NCI-H2227 treated with DMSO at 0.1 percent for 48 hours (cell line): ENCODE measurements at places on chromosomes 16 and 17.

DNA sequence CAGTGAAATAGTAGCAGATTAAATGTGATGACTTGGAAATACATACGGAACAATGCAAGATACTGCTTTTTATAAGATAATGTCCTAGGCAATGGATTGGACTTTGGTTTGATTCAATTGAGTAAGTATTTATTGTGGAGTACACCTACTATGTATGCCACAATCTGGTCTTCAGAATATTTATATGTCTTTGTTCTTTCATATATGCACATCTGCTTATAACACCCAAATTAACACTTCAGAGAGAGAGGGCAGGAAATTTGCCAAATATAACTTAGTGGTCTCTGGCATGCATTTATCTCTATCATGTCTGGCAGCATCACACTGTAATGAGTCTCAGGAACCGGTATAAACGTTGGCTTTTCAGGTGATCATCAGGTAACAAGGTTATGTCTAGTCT lies 16.9 kb downstream of the RPGRIP1L start:
- DNase-seq: no peak

DNA sequence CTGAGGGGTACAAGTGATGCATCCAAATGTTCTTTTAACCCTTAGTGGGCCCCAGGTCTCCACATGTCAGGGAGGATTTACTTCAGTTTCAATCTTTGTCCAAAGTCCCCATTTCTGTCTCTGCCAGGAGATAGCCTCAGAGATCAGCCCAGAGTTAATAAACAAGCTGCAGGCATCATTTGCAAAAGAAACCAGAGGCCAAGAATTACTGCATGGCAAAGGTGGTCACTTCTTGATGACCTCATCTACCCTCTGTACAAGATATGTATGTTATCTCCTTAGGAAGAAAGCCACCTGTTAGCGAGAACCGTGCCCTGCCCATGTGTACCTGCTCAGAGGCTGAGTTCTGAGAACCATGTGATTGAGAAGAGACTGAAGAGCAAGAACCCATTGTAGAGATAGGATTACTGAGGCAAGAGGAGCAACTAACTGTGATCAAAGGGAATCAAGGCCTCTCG lies 40.3 kb downstream of the SALL1 start:
- DNase-seq: no peak

DNA sequence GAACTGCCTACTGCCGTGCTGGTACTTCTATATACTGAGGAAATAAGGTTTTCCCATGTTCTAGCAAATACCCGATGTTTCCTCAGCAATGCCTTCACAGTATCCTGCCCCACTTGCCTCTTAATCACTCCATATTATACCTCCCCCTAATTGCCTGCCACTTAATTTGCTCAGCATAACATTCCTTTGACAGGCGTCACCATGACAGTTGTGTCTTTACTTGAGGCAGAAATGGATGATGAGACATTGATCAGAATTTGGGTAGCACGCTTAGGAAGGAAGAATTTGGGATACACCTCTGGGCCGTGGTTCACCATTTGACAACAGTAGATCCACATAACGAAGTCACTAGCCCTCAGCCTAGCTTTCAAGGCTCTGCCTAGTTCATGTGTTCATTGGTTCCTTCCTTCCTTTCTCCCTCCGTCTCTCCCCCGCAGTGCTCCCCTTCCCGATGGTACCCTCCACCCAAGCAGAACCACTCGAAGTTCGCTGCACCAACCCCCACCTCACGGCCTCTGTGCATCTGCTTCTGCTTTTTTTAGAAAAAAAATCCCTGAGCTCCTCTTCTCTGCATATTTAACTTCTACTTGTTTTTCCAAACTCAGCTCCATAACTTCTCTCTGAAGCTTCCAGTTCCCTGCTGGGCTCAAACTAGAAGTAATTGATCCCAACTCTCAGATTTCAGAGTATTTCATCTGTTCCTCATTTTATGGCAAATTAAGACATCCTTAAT lies 19.4 kb downstream of the IQCK start:
- no peak for DNase-seq

- no peak for DNase-seq
Measured at GRCh38 chr17:39261286-39261685, 35.5 kb upstream of the STAC2 start.

- DNase-seq: no peak
Measured at GRCh38 chr16:17129971-17130370, 340.8 kb downstream of the XYLT1 start.

- no peak for DNase-seq
Measured at GRCh38 chr16:16007743-16008111, 58.3 kb downstream of the ABCC1 start.

GRCh38 chr17:63494300-63494928 lies 17.6 kb downstream of the ACE start:
- no peak for DNase-seq

DNA sequence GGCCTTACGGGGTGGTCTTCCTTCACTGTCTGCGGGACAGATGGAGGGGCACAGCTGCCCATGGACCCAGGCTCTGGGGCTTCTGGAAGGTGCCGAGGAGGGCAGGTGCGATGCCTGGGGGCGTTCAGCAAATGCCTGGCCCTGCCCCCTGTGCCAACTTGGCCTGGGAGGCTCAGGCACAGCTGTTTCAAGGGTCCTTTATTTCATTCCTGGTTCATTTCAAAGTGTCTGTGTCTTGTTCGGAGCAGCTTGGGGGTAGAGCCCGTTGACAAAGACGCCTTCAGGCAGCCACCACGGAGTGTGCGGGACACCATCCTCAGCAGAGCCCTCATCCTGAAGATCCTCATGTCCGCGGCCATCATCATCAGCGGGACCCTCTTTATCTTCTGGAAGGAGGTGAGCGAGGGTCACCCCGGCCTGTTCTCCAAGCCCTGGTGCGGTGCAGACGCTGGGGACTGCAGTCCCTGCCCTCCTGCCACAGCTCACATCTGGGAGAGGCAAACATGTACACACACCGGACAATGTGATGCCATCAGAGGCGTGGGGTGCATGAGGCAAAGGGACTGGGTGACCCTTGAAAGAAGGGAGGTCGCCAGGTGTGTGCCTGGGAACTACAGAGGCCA lies 43.9 kb downstream of the MEAK7 start:
- DNase-seq: no peak

- DNase-seq: no peak
Measured at GRCh38 chr16:87555647-87556046, 46.7 kb upstream of the JPH3 start.

DNA sequence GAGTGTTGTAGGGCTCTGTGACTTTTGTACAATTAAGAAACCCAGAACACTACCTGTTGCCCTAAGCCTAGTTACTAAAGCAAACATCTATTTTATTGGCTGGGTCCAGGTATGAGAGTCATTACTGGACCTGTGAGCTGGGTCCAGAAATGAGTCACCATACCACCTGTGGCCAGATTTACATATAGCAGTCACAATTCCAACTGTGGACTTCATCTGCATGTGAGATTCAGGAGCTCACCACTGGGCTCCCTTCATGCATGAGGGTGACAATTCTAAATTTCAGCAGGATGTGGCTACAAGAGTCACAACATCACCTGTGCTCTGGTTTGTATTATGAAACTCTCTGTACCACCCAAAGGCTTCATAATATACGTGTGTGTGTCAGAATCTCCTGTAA lies 2038.0 kb downstream of the TP53TG3F start:
- DNase-seq: no peak

DNA sequence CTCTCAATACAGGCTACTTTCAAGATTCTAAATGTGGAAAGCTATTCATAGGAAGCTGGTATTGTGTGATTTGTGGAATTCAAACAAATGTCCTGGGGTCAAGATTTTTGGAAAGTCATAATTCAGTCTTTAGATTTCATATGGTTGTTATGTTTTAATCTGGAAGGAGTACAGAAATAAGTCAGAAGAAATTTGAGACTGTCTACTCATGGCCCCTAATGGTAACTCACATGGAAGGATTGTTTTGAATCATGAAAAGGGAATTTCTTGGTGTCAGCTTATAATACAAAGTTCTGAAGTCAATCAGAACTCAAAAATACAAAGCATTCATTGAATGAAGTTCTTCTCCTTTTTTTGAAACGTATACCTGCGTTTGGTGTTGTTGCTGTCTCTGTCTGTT lies 3.1 kb downstream of the KCNJ2 start:
- no peak for DNase-seq

DNA sequence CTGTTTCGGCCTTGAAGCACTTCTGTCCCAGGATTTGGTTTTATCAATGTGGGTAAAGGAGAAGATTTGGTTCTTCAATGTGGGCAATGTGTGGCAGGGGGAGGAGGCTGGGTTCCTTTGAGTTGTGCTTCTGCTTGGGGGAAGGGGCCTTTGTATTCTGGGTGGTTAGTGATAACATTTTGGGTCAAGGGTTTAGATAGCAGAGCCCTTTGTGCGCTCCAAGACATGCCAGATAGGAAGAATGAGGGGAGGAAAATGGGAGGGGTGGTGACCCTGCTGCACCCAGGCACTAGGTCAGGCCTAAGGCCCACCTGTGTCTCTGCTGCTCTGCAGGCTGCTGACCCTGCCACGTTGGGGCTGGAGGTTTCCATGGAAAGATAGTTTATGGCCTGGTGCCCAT lies 40.0 kb upstream of the CDC42EP4 start:
- no peak for DNase-seq

DNA sequence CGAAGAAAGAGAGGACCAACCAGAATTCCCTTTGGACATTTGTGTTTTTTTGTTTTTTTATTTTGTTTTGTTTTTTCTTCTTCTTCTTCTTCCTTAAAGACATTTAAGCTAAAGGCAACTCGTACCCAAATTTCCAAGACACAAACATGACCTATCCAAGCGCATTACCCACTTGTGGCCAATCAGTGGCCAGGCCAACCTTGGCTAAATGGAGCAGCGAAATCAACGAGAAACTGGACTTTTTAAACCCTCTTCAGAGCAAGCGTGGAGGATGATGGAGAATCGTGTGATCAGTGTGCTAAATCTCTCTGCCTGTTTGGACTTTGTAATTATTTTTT lies 3.6 kb downstream of the SOX9 start:
- no peak for DNase-seq

DNA sequence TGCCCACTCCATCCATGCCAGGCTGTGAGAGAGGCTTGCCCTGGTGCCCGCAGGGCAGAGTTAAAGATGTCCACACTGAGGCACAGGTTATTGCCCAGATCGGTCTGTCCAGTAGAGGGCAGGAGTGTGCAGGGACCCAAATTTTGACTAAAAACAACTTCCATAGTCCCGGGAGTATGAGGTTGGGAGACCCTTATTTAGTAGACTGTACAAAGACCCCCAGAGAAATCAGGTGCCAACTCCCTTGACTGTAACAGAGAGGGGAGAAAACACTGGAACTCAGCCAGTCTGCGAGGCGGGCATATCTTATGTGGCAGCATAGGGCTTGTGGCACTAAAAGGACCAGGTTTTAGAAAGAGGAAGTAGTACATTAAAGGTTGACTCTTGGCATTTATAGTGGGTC lies 43.4 kb downstream of the HNF1B start:
- no peak for DNase-seq

DNA sequence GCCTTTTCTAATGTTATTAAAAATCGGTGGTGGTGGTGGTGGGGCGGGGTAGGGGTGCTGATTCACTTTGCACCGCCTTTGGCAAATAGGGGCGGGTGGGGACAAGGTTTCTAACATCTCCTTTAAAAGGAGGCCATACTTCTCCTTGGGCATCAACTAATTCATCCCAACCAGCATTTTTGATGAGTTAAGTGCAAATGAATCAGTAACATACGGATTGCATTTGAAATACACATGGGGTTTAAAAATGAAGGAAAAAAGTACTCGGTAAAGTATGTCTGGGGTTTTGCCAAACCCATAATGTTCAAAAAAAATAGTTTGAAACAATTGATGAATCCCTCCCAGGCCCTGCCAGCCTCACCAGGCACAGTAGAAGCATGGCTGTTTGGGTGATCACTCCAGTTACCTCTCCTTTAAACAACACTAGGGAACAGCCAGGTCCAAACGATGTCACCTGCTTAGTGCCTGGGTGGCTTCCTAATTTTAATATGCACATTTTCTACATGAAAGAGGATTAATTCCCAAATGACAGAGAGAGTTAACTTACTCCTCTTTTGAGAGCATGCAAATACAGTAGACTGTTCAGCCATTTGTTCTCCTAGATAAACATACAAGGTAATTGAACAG lies 107.2 kb downstream of the ANKFN1 start:
- no peak for DNase-seq

GRCh38 chr16:2744711-2745110 lies 7.7 kb upstream of the SRRM2 start:
- DNase-seq: no peak

DNA sequence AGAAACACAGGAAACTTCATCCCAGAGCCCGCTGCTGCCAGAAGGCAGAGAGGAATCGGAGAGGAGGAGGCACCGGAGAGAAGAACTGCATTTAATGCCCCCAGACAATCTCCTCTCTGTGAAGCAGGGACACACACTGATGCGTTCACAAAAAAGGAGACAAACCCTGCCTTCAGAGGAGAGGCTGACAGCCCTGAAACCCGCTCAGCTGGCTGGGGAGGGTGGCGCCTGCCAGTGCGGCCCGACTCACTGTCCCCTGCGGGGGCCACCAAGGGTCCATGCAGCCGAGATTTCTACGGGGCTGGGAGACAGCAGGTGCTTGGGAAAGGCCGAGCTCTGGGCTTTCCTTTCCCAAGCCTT lies 21.9 kb upstream of the CACNG1 start:
- no peak for DNase-seq

GRCh38 chr16:65126845-65127624 lies 5.2 kb upstream of the CDH11 start:
- DNase-seq: no peak

GRCh38 chr17:13410874-13411273 lies 190.9 kb downstream of the HS3ST3A1 start:
- DNase-seq: no peak

GRCh38 chr17:79664930-79665737 lies 54.3 kb upstream of the RBFOX3 start:
- DNase-seq: no peak

- DNase-seq: no peak
Measured at GRCh38 chr16:89195521-89196171, 4.7 kb downstream of the SLC22A31 start.

- DNase-seq: no peak
Measured at GRCh38 chr16:26348095-26348494, 656.3 kb downstream of the HS3ST4 start.

DNA sequence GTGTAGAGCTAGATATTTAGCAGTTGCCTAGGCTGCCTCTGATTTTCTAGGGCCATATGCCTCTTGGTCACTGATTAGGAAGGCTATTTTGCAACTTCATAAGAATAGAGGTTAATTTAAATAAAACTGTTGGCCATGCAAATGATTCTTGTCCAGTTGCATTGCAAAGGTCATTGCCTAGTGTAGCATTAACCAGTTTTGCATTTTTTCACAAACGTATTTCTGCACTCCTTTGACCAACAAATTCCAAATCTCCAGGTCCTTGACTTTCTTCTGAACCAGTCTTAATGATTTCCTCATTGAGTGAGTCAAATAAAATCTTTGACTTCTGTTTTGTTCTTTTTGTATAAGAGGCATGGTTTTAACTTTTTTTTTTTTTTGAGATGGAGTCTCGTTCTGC lies 33.5 kb downstream of the ERCC4 start:
- DNase-seq: no peak

DNA sequence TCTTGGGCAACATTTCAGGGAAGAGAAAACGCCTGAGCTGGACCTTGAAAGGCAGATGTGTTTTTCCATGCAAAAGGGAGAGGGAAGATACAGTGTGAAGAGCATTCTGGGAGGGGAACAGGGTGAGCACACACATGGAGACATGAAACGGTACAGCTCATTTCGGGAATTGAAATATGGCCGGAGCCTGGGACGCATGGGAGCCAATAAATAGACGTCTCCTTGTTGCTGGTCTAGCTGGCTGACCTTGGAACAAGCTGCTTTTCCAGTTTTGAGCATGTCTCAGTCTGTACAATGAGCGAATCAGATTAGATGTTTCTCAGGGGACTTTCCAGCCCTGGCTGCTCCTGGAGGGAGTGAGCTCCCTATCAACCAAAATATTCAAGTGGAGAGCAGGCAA lies 63.6 kb downstream of the ASIC2 start:
- DNase-seq: no peak

- no peak for DNase-seq
Measured at GRCh38 chr17:15083225-15083624, 181.9 kb downstream of the PMP22 start.
